Mucosa of descending colon (tissue), 3 donors: ENCODE measurements at places on chromosomes 7 and 10.

DNA sequence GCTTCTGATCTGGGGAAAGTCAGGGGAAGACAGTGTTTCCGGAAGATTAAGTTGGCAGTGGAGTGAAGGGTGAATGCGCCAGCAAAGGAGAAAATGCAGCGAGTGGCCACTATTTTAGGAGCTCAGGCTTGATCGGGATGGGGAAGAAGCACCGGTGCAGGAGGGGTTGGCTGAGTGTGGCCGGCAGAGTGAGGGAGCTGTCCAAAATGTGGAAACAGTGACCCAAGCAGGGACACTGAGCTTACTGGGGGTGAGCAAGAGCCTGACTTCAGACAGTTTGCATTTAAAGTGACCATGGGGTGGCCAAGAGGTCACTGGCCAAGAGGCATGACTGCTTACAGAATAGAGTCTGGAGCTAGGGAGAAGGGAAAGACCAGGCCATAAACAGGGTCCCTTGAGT is 79.3 kb downstream of the GOLGA7B start:
- no peak for DNase-seq

- DNase-seq, result no peak
Measured at GRCh38 chr10:74900297-74900696, 73.9 kb downstream of the KAT6B start.

DNA sequence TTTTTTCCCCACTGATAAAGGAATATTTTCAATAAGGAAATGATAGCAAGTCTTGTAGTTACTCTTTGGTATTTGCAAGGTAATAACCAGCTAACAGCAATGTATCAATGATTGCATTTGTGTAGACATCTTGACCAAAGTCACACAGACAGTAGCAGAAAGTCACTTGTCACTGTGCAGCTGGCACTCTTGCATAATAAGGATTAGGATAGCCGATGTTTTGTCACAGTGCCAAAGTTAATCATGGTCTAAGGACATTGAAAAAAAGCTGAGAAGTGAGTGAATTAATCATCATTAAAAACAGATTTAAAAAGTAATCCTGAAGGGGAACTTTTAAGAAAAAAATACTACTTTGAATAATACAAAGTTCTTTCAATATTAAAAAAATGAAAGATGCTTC is 834.3 kb upstream of the C7orf33 start:
- DNase-seq, result no peak

GRCh38 chr7:73851410-73852338 is 9.3 kb upstream of the TMEM270 start:
- no peak for DNase-seq

GRCh38 chr10:13483951-13484350 is 44.9 kb downstream of the BEND7 start:
- no peak for DNase-seq

DNA sequence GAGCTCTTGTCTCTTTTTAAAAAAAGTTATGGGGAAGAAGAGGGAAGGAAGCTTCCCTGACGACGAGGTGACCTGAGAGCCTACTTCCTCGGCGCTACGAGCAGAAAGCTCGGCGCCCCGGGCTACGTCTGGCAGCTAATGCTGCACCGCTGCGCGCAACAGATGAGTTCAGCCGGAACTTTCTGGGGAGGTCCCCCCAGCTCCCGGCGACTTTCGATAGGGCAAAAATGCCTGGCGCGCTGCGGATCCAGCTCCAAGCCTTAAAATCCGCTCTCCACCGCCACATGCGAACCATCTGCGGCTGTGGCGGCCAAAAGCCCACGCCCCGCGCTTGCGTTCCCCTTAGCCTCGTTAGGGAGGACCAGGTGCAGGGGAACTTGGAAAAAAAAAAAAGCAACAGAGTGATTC is 621 bp downstream of the P4HA1 start:
- peak; percentile 77 for DNase-seq

- no peak for DNase-seq
Measured at GRCh38 chr7:77284005-77284404, 84.4 kb upstream of the FGL2 start.

- DNase-seq, result no peak
Measured at GRCh38 chr10:107059872-107060271, 104.6 kb downstream of the SORCS1 start.

DNA sequence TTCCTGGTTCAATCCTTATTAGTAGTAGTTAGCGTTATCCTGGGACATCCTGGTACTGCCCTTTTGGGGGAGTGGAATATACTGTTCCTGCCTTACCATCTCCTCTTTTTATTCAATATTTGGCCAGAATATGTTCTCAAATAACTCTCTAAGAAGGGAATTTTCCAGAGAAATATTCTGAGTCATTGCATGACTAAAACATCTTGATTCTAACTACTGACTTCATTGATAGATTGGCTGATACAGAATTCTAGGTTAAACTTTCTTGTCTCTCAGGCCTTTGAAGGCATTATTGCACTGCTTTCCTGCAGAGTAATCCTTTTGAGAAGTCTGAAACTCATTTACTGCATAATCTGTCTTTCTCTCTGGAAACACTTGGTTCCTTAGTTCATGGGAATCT is 275.5 kb upstream of the DGKB start:
- DNase-seq, result no peak

DNA sequence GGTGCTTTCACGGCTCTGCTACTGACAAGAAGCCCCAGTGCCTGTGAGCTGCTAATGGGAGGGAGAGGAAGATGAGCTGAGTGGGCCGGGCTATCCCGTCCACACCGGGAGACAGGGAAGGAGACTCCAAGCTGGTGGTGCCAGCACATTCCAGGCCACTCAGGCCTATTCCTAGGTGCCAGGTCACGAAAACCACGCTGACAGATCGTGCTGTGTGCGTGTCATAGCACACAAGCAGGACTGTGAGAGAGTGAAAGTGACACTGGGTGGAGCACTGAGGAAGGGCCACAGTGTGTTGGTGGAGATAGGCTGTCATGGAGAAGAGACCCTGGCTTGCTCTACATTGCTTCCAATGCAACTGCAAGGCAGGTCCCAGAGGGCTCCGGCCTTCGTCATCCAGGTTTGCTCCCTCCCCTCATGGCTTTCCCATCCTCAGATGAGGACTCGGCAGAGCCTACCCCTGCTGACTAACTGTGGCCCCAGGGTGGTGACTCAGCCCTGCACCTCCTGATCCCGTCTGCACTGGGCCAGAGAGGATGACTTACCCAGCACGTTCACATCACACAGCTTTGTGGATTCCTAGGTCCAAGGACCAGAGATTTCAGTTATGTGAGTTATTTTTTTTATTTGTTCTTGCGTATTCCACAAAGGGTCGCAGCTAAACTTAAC is 167.3 kb downstream of the EGFR start:
- no peak for DNase-seq

DNA sequence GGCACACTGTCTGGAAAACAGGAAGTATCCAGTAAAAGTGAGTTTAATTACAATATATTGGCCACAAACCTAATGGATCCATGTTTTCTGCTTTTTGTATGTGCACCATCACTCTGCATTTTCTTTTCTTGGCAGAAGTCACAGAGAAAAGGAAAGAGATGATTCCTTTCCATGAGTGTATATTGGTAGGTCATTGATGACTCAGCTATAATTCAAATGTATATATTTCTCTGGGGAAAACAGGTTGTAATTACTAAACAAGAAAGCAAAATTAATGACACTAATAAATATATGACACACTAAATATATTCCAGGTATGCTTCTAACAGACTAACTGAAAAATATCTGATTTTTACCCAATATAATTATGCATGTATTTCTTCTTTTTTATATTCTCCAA is 105.9 kb upstream of the PCDH15 start:
- no peak for DNase-seq

DNA sequence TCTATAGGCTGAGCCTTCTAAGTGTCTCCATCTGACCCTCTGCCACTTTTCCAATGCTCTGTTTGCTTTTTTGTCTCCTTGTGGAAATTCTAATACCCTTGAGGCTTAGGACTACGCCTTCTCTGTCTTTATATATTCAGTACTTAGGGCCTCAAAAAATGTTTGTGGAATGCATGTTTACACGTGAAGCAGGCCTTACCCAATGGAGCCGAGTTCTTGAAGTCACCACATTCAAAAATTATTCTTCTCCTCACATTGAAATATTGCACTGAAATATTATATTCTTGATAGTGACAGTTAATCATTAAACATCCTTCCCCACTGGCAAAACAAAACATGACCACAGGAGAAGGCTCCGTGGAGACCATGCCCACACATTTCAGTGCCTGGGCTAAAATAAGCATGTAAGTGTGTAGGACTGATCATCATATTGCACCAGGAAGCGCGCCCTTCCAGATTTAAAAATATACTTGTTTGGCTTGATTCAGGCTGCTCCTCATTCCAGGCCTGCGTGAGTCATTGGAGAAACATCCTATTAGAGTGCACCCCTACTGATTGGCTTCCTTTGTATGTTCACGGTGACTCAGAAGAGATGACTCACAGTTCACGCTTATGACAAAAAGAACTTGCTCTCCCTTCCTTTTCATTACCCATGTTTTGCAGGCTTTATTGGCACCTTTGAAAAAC is 307.4 kb upstream of the AOAH start:
- DNase-seq, result peak; percentile 56

- DNase-seq, result no peak
Measured at GRCh38 chr7:25735674-25736242, 416.2 kb upstream of the NFE2L3 start.

DNA sequence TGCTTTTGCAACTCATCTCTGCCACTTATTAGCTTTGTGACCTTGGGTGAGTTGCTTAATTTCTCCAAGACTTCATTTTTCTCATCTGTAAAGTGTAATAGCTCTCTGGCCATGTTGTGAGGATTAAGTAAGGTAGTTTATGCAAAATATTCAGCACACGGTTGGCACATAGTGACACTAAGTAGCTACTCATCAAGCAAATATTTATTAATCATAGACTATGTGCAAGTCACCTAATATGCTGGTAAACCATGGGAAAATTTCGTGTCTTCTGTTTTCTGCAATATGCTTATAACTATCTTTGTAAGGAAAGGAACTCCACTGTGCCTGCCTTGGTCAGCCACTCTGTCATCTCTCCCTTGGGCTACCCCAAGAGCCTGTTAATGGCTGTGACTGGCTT is 50.3 kb upstream of the EGR2 start:
- DNase-seq, result no peak

DNA sequence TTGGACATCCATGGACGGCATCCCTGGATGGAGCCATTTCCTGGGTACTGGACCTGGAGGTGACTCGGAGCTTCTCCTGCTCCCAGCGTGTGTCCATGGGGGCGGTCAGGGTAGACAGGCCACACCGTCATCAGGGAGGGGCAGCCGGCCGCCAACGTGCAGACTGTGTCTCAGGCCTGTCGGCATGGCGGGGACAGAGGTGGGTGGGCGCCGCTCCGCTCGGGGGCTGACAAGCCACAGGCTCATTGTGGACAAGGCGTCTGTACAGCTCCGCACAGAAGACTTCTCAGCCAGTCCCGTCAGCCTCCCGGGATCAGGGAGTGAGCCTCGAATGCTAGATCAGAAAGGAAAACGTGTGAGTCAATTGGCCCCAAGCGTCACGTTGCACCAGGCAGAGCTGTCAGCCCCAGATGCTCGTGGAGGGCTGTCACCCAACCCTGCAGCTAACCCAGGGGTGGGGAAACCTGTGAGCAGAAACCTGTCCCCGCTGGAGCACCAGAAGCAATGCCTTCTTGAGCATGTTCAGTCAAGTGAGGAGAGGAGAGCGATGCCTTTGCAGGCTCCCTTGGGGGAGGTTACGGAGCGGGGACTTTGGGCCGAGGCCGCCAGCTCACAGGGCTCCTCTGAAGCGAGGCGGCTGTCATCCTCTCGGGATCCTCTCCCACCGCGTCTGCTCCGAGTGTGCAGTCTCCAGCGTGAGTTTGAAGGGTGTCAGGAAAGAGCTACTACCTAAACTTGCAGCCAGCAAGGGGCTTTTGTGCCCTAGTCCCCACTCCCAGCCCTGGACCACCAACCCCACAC is 16.0 kb upstream of the DPYSL4 start:
- peak; percentile 36 for DNase-seq

- DNase-seq, result no peak
Measured at GRCh38 chr10:72243822-72244437, 27.9 kb upstream of the ASCC1 start.

GRCh38 chr10:50416881-50417280 is 165.6 kb upstream of the ASAH2 start:
- DNase-seq, result no peak

- DNase-seq, result no peak
Measured at GRCh38 chr7:16083931-16084330, 337.4 kb downstream of the CRPPA start.

DNA sequence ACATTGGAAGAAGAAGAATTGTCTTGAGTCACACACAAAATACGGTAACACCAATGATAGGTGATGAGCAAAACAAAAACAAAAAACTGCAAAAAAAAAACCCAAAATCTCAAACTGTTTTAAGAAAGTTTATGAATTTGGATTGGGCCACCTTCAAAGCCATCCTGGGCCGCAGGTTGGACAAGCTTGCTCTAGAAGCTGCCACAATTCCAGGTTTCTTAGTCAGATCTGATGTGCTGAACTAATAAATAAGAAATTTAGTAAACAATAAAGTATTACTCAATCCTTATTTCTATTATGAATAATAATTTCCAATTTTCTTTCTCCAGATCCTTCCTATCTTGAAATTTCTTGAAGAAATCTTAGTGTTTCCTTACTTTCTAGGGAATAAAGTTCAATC is 10.0 kb downstream of the WASL start:
- DNase-seq, result no peak

DNA sequence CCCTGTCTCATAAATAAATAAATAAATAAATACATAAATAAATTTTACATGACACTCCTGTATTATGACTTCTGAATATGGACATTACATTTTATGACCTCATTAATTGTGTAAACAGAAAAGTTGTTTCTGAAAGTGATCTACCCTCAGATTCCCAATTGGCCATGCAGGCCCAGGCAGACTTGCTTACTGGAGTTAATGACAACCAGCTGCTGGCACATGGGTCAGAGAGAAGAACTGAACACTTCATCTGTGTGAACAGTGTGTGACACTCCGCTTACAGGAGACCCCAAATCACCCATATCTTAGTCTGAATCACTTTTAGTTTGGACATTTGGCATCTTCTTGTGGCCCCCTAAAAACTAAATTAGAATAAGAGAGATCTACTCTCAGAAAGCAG is 31.4 kb downstream of the PARP12 start:
- no peak for DNase-seq

GRCh38 chr10:24790073-24790472 is 66.4 kb upstream of the ARHGAP21 start:
- DNase-seq, result no peak

DNA sequence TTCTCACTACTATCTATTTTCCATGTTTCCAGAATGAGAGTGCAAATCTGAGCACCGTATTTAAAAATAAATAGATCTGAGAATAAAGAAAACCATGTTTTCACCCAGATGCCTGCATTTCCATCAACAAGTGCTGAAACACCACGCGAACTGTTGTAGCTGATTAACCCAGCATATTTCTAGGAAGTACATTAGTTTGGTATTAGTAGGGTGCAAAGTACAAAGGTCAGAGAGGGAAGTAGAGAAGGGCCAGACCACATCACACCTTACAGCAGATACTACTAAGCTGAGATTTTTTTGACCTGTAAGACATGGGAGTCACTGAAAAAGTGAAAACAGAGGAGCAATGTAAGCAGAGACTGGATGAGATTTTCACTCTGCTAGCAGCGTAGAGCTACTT is 181.3 kb downstream of the IMMP2L start:
- no peak for DNase-seq

GRCh38 chr10:121713486-121713885 is 115.2 kb upstream of the FGFR2 start:
- DNase-seq, result no peak

GRCh38 chr7:130986261-130986690 is 252.3 kb upstream of the KLF14 start:
- no peak for DNase-seq

- DNase-seq, result no peak
Measured at GRCh38 chr7:101882005-101882421, 64.6 kb downstream of the CUX1 start.

GRCh38 chr10:73032536-73032935 is 64.1 kb downstream of the P4HA1 start:
- DNase-seq, result no peak
